ENCODE measurements at places on chromosomes 3 and 15.
A peak's percentile ranks its signal among the peaks of the same experiment; 100 is the strongest.

DNA sequence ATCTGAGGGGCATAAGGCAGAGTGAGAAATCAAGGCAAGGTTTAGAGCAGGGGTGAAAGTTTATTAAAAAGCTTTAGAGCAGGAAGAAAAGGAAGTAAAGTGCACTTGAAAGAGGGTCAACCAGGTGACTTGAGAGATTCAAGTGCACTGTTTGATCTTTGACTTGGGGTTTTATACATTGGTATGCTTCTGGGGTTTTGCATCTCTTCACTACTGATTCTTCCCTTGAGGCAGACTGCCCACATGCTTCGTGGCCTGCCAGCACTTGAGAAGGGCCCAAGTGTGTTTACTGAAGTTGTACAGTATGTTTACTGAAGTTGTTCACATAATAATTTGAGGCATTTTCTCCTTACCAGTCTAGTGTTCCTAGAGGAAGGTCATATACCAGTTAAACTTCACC is 367.0 kb upstream of the UBE2E2 start:
- DNase-seq: no peak

DNA sequence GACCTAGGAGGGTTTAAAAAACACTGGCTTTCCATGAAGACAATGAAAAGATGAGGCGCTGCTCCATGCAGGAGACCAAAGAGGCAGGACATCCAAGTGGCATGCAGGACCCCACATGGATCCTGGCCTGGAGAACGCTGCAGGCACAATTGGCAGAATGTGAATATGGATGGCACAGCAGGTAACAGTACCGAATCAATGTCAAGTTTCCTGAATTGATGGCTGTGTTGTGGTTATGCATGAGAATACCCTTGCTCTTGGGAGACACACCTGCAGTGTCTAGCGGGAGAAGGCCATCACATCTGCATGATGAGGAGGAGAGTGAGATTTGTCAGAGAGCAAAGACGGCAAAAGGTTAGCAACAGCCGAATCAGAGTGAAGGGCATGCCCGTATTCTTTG is 74.3 kb upstream of the SEC13 start:
- DNase-seq: no peak

DNA sequence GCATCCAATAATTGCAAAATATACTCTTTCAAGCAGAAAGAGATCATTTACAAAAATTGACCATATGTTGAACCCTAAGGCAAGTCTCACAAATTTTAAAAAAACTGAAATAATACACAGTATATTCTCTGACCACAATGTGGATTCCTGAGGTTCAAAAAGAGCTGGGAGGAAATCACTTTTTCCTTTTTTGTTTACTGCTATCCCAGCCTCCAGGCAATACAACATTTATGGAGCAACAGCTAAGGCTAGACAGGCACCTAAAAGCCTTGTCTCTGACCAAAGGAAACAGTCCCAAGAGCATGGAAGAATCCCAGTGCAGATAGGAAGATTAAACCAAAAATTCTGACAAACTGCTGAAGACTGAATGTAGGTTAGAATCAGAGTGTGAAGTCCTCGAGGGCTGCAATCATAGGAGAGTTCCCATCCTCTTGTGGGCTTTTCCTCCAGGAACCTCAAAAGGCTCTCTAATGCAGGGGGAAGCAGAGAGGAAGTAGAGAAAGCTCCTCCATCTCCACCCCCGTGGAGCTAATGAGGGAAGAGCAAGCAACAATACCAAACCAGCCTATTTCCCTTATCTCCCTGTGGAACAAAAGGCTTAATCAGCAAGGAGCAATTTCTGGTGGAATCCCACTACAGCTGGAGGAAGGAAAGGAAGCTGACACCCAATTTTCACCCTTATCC is 57.0 kb downstream of the TMCC1 start:
- no peak for DNase-seq

DNA sequence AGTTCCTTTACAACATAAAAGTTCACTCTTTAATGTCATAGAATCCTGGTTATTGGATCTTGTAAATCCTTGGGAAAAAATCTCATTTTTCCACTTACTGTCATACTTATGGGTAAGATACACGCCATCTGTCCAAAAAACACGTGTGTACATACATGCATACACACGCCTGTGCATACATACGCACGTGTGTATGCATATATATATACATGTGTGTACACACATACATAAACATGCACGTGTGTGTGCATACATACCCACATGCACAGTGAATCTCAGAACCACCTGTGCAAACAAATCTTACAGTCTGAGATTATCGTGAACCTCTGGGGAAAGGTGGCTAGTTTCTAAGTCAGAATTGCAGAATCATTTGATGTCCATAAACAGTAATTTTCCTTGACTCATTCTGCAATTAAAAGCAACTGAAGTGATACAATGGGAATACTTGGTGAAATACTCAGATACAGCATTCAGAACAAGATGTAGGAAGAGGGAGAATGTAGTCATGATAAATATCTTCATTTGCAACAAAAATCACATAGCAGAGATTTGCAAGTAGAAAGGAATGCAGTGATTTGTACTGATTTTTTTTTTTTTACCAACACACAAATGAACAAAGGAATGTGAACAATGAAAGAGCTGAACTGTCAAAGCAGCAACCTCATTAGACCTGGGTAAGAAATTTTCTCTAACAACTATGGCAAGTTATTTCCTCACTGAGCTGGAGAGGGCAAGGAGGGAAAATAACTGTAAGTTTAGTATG is 160.6 kb upstream of the POU1F1 start:
- DNase-seq: no peak

- peak; percentile 56 for DNase-seq
Measured at GRCh38 chr3:16305111-16305541, 40.1 kb downstream of the OXNAD1 start.

GRCh38 chr3:85851071-85851470 is 892.3 kb downstream of the CADM2 start:
- DNase-seq: no peak

GRCh38 chr3:70519913-70520659 is 207.6 kb upstream of the MDFIC2 start:
- DNase-seq: no peak

- no peak for DNase-seq
Measured at GRCh38 chr3:133914839-133915600, 19.3 kb upstream of the RAB6B start.

- DNase-seq: no peak
Measured at GRCh38 chr15:88833731-88834100, 30.5 kb downstream of the ACAN start.

GRCh38 chr3:112333002-112333380 is at the start of gene CD200:
CD200 (plus strand) TSS chr3:112333156; CDS start chr3:112333213, 57 bp downstream.
- peak; percentile 62 for DNase-seq

Data from CD4-positive, alpha-beta T cell treated with Interleukin-6 for 4 hours (primary cell).